ENCODE measurements at places on chromosomes 11 and 22.

DNA sequence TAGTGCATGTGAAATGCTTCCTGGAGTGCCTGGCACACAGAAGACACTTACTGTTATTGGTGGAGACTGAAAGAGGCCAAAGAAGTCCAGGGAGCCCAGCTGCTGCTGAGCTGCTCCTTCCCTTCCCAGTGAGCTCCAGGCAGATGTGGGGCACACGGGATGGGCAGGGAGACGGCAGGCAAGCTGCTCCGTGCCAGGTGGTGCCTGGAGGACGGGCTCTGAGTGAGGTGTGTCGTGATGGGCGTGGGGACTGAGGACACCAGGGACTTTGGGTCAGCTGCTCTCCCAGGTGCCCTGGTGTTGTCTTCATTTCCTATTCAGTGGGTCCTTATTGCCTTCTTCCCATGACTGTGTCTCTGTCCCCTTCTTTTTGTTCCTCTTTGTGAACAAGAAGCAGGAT is 19.5 kb downstream of the TAB1 start:
- no peak for DNase-seq

DNA sequence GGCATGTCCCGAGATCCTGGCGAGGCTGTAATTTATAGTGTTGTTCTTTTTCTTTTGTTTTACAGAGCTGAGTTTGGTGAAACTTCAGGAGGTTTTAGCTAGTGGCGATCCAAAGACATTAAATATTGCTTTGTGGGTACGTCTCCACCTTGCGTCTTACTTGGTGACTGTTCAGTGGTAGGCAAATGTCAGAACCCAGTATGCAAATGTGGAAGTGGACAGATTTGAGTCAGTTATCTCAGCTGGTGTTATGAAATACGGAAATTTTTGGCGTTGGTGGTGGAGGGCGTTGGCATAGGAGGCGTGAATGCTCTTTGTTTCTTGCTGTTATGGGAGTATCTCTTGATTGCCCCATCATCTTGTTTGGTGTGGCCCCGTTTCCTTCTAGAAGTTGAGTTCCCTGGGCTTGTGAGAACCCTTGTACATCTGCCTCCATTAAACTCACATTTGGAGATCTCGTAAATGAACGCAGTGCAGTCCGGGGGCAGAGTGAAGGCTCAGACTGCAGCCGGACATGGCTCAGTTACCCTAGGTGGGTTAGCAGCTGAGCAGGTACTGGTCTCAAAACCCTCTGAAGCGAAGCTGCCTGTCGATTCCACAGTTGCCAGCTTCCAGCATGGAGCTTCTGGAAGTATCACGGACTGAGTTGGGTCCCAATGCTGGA is 39.9 kb downstream of the PTPRJ start:
- DNase-seq = no peak

DNA sequence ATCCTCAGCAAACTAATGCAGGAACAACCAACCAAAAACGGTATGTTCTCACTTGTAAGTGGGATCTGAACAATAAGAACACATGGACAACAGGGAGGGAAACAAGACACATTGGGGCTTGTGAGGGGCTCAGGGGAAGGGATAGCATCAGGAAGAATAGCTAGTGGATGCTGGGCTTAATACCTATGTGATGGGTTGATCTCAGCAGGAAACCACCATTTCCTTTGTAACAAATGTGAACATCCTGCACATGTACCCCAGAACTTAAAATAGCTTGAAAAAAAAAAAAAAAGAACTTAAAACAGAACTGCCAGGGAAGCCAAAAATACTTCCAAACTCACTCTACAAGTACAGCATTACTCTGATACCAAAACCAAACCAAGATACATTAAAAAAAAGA is 33.8 kb downstream of the CASP4 start:
- DNase-seq = no peak

DNA sequence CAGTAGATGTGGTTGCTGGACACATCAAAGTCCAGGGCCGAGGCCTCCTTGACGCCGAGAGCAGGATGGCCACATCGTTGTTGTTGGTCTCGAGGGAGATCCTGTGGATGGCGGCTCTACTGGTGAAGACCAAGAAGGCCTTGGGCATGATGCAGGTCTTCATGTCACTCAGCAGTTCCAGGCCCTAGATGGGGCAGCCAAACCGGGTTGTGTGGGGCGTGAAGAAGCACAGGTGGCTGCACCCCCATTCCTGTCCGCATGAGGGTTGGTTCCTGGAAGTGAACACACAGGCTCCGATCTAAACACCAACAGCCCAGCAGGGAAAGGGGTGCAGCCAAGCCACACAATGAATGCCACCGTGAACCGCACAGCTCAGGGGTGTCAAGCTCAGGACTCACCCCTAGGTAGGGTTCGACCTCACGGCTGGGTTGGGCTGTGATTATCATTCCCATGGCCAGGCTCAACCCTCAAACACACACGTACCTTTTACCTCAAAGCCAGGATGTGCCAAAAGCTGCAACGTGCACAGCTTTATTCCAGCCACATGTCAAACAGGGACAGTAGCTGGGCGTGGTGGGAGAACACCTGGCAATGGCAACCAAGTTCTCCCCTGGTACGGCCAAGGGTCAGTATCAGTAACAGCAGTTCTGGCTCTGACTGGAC is 132.3 kb downstream of the CRYBB2 start:
- DNase-seq = no peak

DNA sequence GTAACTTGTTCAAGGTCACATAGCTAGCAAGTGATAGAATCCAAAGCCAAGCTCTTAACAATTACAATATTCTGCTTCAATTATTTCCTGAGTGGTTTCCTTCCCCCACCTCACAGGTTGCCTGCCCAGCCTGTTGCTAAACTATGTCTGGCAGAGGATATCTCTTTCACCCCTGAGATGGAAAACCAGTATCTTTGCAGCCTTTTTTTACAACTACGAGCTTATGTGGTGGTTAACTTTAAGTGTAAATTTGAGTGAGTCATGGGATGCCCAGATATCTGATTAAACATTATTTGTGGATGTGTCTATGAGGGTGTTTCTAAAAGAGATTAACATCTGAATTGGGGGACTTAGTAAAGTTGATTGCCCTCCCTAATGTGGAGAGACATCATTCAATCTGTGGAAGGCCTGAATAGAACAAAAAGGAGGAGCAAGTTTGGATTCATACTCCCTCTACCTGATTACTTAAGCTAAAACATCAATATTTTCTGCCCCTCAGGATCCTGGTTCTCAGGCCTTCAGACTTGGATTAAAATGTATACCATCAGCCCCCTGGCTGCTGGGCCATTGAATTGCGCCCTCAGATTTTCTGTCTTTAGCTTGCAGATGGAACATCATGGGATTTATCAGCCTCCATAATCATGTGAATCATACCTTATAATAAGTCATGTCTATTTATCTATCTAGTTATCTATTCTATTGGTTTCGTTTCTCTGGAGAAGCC is 911.9 kb downstream of the METTL15 start:
- peak; percentile 14 for DNase-seq

- DNase-seq = no peak
These were observed 312.9 kb upstream of the CCDC90B start for GRCh38 chr11:83599066-83599465.

GRCh38 chr11:38014405-38014804 is 1416.4 kb upstream of the RAG2 start:
- no peak for DNase-seq

GRCh38 chr11:70680781-70681281 is 282.5 kb downstream of the CTTN start:
- no peak for DNase-seq

- no peak for DNase-seq
These were observed 3.6 kb downstream of the PLA2G6 start for GRCh38 chr22:38177926-38178604.

All from RWPE1 (cell line).